Fibroblast of lung (primary cell): ENCODE measurements at places on chromosomes 3 and 15. TPM values are rescaled to one million over a fixed set of nuclear protein-coding genes. Genes with fewer than 3 reads are reported as not detected.

Gene ALDH1A2
- total RNA-seq = 2.3 and 7.7 TPM in 2 replicates

Gene ZNF502
- total RNA-seq = 5.4 and 6.1 TPM in 2 replicates

Gene ZBTB47
- total RNA-seq = 32.1 and 49.4 TPM in 2 replicates

Gene RTP3
- not detected in 2 replicates for total RNA-seq

DNA sequence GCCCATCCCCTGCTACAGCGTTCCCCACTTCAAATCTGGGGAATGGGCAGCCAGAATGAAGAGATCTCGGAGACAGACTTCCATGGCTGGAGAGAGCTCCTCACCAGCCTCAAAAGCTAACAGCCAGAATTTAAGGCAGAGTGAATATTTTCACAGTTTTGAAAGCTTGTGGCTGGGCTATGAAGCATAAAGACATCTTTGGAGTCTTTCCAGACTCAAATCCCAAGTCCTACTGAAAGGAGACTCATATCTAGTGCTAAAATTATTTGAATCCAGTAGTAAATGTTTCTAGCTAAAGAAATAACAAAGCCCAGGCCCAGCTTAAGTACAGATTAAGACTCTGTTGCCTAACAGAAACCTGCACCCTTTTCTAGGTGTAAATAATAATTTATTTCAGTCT, 628.4 kb upstream of the ALCAM start:
- H3K4me1 ChIP-seq = no peaks in the 10 kb centered on the region
- H3K27ac ChIP-seq = no peak overlapping the region
- peak; percentile 21 for DNase-seq
- H3K4me3 ChIP-seq = no peak overlapping the region
- no peaks in the 10 kb centered on the region for H3K36me3 ChIP-seq
- H3K27me3 ChIP-seq = no peaks in the 10 kb centered on the region

GRCh38 chr3:10198761-10199649, 34.3 kb downstream of the IRAK2 start:
- no peak overlapping the region for H3K4me3 ChIP-seq
- H3K27ac ChIP-seq = peak overlapping the region; percentile 8
- peaks cover 6% of the 10 kb centered on the region for H3K4me1 ChIP-seq
- no peaks in the 10 kb centered on the region for H3K36me3 ChIP-seq
- no peaks in the 10 kb centered on the region for H3K27me3 ChIP-seq

DNA sequence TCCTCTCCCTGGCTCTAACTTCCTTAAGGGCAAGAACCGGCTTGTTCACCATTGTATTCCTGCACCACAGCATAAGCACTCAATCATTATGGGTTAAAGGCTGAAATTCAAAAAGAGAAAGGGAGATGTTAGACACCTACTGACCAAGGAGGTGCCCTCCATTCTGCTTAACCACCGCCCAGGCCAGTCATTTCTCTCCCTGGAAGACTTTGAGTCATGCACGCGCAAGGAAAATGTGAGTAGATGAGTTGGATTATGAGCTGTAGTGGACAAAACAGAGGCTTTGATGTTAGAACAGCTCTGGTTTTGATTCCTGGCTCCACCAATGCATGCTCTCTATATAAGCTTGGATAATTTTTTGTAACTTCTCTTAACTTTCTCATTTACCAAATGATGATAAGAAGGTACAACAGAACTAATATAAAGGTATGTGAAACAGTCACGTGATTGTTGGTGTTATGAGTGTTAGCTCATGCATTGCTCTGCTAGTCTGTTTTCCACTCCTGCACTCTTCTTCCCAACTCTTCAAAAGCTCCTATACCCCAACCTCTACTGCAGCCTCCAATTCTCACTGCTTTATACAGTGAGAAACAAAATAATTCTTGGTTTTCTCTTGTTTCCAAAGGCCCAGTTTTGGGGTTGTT, 148.4 kb upstream of the ATP11B start:
- no peaks in the 10 kb centered on the region for H3K4me1 ChIP-seq
- no peaks in the 10 kb centered on the region for H3K36me3 ChIP-seq
- H3K27ac ChIP-seq = no peak overlapping the region
- H3K27me3 ChIP-seq = no peaks in the 10 kb centered on the region
- H3K4me3 ChIP-seq = no peak overlapping the region

GRCh38 chr3:112822064-112823055, 24.3 kb downstream of the CD200R1L start:
- H3K4me1 ChIP-seq = peaks cover 3% of the 10 kb centered on the region
- no peak overlapping the region for H3K27ac ChIP-seq
- DNase-seq = no peak
- no peaks in the 10 kb centered on the region for H3K27me3 ChIP-seq
- H3K36me3 ChIP-seq = no peaks in the 10 kb centered on the region
